Activated naive CD4-positive, alpha-beta T cell treated with Interleukin-2 at 50 U/mL for 16 hours (primary cell): ENCODE measurements at places on chromosomes 2 and 18.

- DNase-seq, result no peak
Observed at GRCh38 chr18:52216666-52217065, 123.3 kb upstream of the DCC start.

DNA sequence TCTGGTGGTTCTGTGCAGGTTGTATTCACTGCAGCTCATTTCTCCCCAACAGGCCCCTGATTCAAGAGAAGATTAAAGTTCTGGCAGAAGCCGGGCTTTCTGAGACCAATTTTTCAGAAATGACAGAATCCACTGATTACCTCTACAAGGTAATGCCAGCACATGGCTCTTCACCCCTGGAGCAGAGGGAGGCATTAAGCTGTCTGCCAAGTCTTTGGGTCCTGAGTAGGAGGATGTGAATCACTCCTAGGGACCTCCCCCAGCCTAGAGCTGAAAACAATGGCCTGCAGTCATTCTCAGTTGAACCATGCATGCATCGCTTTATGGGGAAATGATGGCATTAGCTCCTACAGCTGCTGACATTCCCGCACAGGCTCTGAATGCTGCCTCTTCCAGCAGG lies 20.5 kb upstream of the RPL37A start:
- DNase-seq, result no peak

- no peak for DNase-seq
Observed at GRCh38 chr2:129229830-129230441, 749.5 kb upstream of the RAB6C start.

DNA sequence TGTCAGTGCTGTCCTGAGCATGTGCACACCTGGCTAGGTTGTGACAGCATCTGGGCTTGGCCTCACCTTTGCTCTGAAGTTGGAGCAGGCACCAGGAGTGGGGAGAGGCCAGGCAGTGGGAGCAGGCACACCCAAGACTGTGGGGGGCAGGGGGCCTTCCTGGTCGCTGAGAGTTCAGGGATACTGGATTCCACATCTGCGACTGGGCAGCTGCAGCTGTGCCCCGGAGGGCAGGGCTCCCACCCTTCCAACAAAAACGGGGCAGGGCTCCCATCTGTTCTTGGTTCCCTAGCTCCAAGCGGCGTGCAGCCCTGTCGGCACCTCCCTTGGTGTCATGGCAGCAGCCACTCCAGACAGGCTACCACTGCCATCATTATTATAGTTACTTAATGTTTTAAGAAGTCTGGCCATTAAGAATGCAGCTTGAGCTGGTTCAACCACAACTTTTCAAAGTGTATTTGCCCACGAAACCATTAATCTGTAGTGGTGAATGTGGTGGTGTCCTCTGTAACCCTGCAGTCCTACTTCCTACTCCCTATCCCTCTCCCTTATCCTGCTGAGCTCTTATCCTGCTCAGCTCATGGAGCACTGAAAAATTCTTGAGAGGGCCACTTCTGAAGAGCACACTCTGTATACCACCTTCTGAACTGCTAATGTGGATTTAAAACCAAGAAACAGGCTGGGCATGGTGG lies 48.0 kb upstream of the RAB1A start:
- no peak for DNase-seq

- DNase-seq, result no peak
Observed at GRCh38 chr2:199404841-199405240, 52.9 kb downstream of the SATB2 start.
